ENCODE measurements at places on chromosomes 5 and 9.

DNA sequence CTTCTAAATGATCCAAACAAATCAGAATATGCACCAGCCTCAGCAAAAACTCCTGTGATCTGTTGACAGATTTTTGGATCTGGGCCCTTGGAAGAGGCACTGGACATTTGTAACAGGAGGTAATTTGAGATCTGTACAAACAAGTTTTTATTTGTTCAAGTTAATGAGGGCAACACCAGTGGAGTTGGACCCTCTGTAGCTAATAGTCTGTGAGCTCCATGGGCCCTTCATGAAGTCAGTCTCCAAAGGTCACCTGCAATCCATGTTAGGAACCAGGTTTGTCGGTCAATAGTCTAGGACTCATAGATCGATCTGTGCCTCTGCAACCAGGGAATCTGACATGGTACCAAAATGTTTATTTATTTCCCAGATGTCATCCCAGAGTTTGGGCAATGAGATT, 40.9 kb downstream of the PAM start:
- no peak for DNase-seq

- no peak for DNase-seq
These were observed 90.1 kb downstream of the CRB2 start for GRCh38 chr9:123445981-123446610.

GRCh38 chr5:94941122-94941755, 322.8 kb downstream of the SLF1 start:
- no peak for DNase-seq

- DNase-seq = no peak
These were observed 114.4 kb downstream of the DROSHA start for GRCh38 chr5:31417512-31417911.

DNA sequence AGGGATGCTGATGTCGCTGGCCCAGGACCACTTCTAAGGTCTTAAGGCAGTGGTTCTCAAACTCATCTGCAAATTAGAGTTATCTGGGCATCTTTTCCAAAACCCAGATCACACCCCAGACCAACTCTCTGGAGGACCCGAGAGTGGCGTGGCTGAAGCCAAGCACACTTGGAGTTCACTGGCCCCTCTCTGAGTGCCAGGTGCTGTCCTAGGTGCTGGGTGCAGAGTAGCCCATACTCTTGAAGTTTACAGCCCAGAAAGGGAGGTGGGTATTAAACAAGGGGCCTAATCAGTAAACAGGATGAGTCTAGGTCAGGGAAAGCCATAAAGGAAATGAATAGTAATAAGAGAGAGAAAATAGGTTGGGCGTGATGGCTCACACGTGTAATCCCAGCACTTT, 17.6 kb downstream of the CAMK2A start:
- no peak for DNase-seq

Measured in T follicular helper cell (primary cell).